Smooth muscle cell of the brain vasculature (primary cell): ENCODE measurements at places on chromosomes 7 and 10.

DNA sequence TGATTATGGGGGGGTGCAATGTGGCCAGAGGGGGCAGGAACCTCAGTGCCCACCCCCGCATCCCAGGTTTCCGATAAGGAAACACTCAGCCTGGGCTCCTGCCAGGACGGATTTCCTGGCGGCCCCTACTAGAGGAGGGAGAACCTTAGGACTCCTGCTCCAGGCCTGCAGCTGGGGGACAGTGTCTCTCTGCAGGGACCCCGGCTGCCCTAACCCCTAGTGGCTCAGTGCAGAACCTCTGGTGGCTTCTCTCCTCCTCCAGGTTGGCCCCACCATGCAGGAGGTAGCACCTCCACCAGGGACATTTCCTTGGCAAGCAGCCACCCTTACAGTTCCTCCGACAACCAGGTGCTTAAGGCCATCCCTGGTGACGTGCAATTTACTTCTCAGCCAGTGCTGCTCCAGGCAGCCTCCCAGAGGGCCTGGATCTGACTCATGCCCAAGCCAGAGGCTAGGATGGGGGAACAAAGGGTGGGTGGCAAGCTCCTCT, 31.9 kb downstream of the SH2B2 start:
- DNase-seq, result no peak

- no peak for DNase-seq
These were observed 1.2 kb upstream of the COL1A2 start for GRCh38 chr7:94393246-94394108.

GRCh38 chr10:7107285-7107684, 303.5 kb downstream of the SFMBT2 start:
- DNase-seq, result no peak

DNA sequence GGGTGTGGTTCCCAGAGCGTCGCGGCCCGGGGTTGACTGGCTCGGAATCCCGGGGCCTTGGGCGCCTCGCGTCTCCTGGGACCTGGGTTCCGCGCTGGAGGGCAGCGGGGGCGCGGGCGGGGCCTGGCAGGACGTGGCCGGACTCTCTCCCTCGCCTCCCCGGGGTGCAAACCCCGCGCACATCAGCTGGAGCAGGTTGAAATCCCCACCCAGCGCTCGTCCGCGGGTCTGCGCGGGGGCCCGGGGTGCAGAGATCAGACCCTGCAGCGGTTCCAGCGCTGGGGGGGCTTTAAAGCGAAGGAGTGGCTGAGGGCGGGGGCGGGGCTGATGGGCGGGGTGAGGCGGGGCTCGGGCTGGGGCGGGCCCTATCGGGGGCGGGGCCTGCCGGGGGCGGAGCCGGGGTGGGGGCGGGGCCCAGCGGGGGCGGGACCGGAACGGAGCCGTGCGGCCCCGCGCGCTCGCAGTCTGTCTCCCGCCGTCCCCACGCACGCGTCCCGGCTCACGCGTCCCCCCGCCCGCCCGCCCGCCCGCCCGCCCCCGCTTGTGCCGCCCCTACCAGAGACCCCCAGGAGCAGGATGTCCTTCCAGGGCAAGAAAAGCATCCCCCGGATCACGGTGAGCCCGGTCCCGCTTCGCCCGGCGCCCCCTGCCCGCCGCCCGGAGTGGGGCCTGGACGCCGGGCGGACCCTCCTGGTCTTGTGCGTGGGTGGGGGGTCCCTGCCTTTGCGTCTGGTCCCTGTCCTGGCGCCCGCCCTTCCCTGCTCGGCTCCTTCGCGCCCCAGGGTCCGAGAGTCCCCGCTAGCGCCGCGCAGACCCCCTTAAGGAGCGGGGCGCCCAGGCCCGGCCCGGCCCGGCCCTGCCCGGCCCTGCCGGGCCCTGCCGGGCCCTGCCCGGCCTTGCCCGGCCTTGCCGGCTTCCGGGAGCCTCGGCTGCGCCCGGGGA, at the start of gene DPYSL4:
Gene DPYSL4 (plus strand): TSS at position 461 of the 942 bp plus-strand sequence. CDS start 116 bp downstream, at position 577.
- no peak for DNase-seq

GRCh38 chr7:126718419-126718818, 534.3 kb downstream of the GRM8 start:
- no peak for DNase-seq

DNA sequence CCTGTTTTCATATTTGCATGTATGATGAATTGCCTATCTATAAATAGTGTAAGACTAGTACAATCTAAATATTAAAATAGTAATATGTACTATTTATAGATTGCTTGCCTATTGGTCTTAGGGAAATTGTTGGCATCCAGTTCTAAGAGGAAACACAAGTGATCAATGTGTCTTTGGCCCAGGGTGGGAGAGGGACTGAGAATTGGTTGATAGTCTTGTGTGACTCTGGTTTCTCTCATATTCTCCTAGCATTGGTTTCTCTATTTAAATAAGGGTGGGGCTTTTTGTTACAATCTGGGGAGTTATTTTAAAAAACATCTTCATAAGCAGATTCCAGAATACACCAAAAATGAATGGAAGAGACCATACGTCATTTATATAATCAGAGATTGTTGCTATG, 250.1 kb downstream of the EXOC4 start:
- no peak for DNase-seq

- no peak for DNase-seq
These were observed 2.0 kb downstream of the ANLN start for GRCh38 chr7:36391436-36392198.

GRCh38 chr10:110664483-110665420, 20.6 kb downstream of the RBM20 start:
- no peak for DNase-seq

DNA sequence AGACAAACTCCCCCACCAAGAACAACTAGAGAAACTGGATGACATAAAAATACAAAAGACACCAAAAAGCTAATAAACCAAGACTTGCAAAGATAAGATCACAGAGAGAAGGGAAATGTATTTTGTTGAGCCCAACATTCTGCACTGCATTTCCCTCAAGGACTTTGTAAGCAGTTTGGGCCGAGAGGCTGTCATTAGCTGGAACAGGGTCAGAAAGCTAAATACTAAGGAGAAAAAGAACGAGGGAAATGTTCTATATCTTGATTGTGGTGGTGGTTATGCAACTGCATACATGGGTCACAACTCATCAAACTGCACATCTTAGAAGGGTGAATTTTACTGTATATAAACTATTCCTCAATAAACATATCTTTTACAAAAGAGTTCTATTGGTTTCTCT, 315.0 kb downstream of the IPMK start:
- no peak for DNase-seq

DNA sequence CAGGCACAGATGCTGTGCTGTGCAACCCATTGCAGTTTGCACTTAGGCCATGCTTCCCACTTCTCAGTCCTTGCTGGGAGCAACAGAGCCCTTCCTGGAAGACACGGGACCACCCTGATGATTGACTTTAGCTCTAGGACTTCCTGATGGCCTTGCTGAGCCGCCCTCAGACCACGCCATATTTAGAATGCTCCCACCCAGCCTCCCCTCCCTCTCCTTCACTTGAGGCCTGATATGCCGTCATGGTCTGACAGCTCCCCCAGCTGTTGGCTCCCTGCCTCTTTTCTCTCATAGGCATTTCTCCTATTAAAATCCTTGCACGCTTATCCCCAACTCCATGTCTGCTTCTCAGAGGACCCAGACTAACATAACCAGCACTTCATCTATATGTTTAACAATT, 29.4 kb upstream of the GATAD1 start:
- no peak for DNase-seq
